NCI-H187 (cell line): ENCODE measurements at places on chromosomes 12 and 14.

DNA sequence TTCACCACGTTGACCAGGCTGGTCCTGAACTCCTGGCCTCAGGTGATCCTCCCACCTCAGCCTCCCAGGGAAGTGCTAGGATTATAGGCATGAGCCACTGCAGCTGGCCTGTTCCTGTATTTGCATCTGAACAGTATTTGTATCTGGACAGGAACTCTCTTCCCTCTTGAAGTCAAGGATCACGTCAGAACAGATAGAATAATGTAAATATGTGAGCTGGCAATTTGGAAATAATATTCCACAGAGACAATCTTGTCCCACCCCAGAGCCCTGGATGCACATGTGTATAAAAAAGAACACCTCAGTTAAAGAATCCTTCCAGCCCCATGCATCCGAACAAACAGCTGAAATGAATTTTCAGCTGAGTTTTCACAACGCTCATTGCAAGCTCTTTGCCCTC lies 118.3 kb downstream of the VEZT start:
- DNase-seq: no peak

GRCh38 chr12:107127482-107128430 lies 34.4 kb upstream of the CRY1 start:
- DNase-seq: no peak

- no peak for DNase-seq
Observed at GRCh38 chr14:30868736-30869135, 5.6 kb upstream of the COCH start.

GRCh38 chr12:4939418-4940023 lies 29.8 kb downstream of the KCNA1 start:
- peak; percentile 65 for DNase-seq

GRCh38 chr12:63066782-63067181 lies 84.2 kb downstream of the AVPR1A start:
- no peak for DNase-seq

DNA sequence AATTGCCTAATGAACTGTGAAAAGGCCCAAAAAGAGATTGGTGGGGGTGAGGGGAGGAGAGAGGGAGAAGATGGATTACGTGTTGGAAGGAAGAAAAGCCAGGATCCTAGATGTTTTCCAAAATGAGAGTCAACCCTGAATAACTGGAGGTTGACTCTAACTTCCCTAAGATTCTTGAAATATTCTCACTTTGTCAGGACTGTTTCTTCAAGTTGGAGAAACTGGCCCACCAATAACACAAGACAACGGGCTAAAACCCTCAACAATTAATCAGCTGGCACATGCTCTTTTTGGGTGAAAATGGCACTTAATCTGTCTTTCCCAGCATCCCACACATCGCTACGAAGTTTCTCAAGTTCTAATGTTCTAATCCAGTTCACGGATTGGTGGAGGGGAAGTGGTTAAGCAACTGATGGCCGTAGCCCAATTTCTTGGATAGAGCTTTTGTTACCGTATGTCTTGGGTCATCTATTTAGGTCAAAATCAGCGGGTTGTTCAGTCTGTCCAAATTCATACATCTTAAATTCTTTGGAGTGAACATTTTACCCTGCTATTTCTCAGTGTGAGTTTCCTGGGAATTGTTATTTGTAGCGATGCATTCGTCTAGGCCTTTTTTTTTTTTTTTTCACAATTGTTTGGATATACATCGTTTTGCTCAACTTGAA lies 49.0 kb downstream of the GPHB5 start:
- no peak for DNase-seq

GRCh38 chr14:54683882-54684794 lies 117.2 kb downstream of the SAMD4A start:
- no peak for DNase-seq

GRCh38 chr12:49043856-49044258 lies 16.7 kb downstream of the KMT2D start:
- no peak for DNase-seq

DNA sequence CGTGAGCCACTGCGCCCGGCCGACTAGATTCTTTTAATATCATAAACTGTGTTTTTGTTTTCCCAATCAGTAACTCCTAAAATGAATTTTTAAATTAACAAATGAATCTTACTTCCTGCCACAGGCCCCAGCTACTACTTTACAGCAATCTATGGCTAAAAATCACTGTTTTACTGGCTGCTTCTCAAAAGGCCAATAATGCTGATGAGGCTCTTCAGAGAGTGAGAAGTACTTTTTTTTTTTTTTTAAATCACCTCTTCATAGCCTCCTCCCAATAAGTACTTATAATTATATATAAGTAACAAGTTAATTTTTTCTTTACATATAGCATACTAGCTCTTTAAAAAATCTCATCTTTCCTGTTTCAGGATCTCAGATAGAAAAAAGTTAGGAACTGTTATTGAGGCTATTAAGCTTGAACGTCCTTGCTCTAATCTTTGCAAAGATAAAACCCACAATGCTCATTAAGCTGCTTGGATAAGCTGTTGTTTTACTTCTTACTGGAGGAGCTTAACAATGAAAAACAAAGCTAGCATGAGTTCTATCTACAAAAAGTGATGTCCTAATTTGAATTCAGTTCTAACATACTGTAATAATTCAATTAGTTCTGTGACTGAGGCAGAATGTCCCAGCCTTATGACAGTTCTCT lies 12.8 kb upstream of the WDR20 start:
- DNase-seq: no peak

GRCh38 chr12:121279071-121279375 lies 17.5 kb downstream of the CAMKK2 start:
- DNase-seq: no peak

- no peak for DNase-seq
Observed at GRCh38 chr14:78534141-78534540, 364.0 kb downstream of the NRXN3 start.

GRCh38 chr14:81311141-81311540 lies 89.0 kb downstream of the STON2 start:
- no peak for DNase-seq

DNA sequence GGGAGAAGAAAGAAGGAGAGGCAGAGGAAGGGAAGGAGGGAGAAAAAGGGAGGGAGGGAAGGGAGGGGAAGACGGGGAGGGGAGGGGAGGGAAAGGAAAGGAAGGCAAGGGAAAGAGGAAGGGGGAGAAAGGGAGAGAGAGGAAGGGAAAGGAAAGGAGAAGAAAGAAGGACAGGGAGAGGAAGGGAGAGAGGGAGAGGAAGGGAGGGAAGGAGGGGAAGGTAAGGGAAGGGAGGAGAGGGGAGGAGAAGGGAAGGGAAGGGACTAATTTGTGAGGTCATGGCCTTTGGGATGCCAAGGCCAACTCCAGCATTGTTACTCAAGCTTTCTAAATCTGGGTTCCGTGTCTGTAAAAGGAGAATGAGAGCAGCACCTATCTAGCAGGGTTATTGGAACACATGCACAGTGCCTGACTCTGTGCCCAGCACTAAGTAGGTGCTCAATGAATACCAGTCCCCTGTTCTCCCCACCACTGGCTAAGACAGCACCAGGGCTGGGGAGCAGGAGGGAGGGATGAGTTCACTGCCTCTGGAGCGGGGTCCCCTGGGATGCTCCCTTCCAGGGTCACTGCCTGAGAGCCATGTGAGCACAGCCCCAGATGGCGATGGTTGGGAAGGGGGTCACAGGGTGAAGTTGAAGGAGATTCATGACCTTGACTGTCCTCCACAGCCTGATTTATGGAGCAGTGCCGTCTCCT lies 560.1 kb upstream of the TBX3 start:
- DNase-seq: no peak

DNA sequence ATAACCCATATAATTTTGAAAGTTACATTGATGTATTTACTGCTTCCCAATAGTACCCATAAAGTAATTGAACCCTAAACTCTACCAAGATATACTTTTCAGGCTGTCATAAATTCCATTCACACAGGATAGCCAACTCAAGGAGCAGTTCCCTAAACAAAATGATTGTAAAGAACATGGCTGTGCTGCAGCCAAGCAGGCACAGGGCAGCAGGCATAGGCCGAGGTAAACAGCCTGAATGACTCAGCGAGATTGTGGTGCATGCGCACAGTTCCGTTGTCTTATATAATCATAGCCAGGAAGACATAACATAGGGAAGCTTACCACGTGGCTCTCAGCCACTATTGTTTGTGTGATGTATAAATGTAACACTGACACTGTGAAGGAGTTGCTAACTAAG lies 344.9 kb downstream of the FSCB start:
- DNase-seq: no peak

DNA sequence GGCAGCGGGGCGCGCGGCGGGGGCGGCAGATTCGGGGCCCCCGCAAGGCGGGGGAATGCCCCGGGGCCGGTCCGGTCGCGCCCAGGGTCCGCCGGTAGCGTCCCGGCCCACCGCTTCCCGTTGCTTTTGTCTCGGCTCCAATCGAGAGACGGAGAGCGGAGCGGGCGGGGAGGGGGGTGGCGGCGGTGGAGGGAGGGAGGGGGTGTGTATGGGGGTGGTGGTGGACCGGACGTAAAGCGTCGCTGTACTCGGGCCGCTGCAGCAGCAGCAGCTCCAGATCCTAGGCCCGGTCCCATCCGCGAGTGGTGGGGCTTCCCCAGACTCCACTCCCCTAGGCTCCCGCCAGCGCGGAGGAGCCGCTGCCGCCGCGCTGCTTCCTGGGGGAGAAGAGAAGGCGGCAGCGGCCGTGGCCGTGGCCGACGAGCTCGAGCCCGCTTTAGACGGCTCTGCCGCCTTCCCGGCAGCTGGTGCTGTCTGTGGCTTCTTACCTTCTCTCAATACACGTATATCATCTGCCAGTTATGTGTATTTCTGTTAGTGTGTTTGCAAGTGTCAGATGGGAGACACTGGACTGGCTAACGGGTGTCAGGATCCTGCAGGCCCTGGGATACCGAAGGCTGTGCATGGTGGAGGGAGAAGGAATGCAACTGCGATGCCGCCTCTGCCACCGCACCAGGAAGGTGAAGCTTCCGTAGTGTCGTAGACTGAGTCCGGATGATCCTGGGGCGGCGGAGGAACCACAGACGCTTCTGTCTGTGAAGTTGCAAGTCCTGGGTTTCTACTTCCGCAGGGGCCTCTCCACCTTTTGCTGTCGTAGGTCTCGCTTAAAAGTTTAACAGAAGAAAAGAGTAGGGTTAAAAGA lies 508 bp downstream of the CNOT2 start:
- peak; percentile 87 for DNase-seq

DNA sequence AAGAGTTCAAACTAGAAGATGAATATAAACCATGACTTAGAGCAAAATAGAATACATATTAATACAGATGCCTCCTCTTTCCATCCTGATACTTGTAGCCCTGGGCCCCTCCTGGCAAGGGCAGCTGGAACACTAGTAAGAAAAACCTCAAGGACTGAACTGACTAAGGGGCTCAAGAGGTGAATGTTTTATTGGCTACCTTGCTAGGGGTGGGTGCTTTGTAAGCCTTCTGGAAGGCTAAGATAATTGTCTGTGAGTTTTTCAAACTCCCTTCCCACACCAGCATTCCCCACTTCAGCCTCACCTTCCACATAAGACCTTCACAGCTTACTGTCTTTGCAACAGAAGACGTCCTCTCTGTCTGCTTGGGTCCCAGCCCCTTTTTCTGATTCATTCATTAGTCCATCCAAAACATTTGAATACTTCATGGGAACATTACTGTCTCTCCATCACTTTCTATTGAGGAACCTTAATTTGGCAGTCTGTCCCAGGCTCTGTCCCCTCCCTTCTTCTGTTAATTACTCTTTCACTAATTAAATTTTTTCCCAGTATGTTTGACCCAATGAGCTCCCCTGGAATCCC lies 1.1 kb upstream of the MARCHF9 start:
- no peak for DNase-seq

DNA sequence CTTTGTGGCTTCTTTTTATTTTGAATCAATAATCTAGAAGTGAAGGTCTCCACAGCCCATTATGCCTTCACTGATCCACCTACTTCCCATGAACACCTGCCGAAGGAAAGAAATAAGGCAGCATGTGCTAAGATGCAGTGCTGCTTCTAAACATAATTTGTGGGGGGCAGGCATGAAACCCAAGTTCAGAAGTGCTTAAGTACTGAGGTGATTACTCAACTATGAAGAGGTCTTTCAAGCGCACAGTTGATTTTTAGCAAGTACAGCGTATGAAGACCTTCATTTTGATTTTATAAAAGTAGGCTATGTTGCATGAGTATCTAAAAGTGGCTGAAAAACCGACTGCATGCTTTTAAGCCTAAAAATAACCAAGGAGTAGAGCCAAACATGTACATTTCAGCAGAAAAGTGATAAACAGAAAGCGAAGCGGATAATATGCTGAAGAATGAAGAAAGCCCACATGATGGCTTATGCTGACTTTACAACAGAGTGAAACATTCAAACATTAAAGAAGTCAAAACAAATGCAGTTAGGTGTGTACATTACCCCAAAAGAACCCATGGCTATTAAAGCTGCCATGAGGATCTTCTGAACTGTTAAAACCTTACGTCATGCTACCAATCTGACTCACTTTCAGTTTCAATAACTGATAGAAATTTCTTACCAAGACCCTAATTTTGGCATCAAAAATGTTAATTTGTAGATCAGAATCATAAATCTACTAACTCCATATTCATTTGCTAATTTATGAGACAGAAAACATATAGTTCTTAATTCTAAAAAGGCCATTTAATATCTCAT lies 29.3 kb downstream of the KICS2 start:
- no peak for DNase-seq

GRCh38 chr14:93030761-93031160 lies 85.0 kb downstream of the ITPK1 start:
- DNase-seq: no peak

DNA sequence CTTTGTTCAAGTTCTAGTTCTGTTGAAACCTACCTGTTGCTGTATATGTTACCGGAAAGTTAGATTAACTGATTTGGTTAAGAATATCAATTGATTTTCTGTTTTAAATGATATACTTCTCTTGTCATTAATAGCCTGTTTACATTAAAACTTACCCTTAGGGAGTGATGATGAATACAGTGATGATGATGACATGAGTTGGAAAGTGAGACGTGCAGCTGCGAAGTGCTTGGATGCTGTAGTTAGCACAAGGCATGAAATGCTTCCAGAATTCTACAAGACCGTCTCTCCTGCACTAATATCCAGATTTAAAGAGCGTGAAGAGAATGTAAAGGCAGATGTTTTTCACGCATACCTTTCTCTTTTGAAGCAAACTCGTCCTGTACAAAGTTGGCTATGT lies 33.0 kb downstream of the CAND1 start:
- no peak for DNase-seq

GRCh38 chr14:53536446-53536845 lies 383.3 kb upstream of the DDHD1 start:
- no peak for DNase-seq

DNA sequence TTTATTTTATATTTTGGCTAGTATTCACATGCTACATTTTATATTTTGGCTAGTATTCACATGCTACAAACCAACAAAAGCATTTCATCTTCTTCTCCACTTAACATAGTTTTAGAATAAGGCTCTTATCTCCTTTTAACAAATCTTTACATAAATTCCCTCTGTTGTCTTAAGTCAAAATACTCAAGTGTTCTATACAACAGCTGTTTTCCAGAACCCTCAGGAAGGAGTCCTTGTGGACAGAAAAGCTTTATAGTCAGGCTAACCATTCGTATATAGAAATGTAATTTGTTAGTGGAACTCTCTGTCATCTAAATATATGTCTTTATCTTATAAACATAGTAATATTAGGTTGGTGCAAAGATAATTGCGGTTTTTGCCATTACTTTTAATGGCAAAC lies 191.0 kb upstream of the FLRT2 start:
- no peak for DNase-seq

- DNase-seq: no peak
Observed at GRCh38 chr12:76450690-76451089, 102.5 kb upstream of the BBS10 start.

GRCh38 chr14:61196792-61197191 lies 84.3 kb downstream of the TMEM30B start:
- DNase-seq: no peak
